ENCODE measurements at places on chromosomes 1 and 21.

GRCh38 chr1:181919542-181919941 lies 142.0 kb downstream of the ZNF648 start:
- no peak for DNase-seq

DNA sequence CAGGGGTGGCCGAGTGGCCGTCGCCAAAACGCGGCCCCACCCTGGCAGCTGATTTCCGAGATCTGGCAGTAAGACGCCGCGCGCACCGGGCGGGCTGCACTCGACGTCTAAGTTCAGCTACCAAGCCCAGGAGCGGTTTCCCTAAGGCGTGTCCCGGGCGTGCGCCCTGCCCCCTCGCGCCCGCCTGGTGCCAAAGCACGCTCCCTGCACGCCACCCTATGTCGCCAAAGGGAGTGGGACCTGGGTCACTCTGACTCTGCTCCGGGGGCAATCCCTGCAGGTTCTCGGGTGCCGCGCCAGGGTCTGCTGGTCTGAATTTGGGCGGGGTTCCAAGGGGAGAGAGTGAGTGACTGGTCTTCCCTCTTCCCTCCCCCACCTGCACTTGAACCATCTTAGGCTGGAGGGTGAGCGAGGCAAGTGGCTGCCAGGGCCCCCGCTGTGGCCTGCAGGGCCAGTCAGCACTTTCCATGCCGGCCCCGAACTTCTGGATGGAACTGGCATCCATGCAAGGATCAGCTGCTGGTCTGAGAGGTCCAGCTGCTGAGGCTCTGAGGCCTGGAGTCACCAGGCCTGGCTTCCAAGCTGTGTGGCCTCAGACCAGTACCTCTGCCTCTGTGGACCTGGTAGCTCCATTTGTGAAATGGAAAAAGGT lies at the start of gene LRRC38:
Gene LRRC38 (minus strand): TSS at position 109 of the 652 bp plus-strand sequence. CDS start 410 bp downstream, outside the sequence.
- DNase-seq: no peak

DNA sequence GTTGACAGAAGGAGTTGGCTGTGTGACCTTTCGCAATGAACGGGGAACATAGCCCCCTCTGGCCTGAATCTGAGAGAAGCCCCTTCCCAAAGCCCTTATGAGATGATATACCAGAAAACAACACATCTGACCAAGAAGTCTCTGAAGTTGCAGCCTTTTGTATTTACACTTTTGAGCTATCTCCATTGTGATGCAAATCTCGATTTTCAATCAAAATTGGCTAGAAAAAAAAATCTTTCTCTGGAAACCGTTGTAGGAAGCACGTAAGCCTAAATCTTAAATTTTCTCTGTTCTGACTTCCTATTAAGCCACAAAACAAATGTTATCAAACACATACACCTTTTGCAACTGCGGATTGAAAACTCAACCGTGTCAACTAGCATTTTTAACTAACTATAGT lies 71.4 kb upstream of the OLIG2 start:
- DNase-seq: no peak

- DNase-seq: no peak
These were observed 64.8 kb downstream of the PIK3R3 start for GRCh38 chr1:46067652-46068051.

- no peak for DNase-seq
These were observed 21.1 kb upstream of the EPHB2 start for GRCh38 chr1:22689505-22689904.

DNA sequence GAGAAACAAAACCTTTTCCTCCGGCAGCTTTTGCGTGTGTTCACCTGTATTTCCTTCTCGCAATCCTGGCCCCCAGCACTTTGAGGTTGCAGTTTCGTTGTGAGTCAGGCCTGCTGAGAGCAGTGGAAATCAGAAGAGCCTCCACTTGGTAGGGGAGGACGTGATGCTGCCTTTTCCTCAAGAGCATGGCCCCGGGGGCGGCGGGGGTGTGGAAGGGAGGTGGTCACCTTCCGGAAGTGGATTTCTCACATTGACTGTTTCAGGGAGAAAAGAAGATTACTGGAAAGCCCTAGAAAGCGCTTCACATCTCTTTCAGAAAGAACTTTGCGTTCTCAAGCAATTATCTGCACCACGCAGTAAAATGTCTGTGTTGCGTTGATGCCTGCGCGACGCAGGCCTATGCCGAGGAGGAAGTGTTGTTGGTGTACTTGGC lies 12.2 kb upstream of the IL10 start:
- peak; percentile 55 for DNase-seq

DNA sequence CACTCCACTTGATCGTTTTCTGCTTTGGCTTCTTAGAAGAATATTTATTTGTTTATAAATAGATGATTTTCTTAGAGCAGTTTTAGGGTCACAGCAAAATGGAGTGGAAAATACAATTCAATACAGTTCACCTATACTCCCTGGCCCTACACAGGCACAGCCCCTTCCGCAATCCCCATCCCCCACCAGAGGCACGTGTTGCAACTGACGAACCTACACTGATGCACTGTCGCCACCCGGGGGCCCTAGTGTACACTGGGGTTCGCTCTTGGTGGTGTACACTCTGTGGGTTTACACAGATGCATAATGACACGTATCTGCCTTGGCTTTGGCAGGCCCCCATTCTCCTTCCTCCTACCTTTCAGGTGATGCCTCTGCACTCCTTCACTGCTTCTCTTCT lies 8.0 kb downstream of the ECHDC2 start:
- DNase-seq: no peak

DNA sequence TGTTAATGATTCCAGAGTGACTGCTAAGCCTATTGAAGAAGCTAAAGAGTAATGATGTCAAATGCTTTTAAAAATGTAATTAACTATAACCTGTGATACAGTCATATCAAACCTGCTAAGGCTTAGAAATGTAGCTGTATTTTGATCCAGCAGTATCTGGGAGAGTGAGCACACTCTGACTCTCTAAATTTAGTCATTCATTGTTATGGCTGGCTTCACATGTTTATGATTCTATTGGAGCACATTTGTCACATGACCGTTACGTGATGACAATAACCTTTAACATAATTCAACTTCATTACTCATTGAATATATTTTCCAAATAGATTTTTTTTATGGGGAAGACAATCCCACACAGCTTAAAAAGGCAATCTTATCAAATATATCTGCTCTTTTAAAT lies 587.1 kb downstream of the LMO4 start:
- no peak for DNase-seq

DNA sequence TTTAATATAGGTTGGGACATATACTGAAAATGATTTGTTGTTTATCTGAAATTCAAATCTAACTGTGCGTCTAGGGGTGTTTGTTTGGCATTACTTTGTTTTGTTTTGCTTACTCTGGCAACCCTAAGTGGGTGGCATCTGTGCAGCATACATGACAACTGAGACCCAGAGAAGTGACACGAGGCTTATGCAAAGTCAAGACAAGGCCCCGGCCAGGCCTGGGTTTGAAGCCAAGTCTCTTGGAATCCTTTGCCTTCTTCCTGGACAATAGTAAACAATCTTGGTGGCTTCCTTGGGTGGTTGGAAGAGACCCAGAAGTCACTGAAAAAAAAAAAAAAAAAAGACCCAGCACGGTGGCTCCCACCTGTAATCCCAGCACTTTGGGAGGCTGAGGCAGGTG lies 197.6 kb upstream of the TMEM51 start:
- no peak for DNase-seq

DNA sequence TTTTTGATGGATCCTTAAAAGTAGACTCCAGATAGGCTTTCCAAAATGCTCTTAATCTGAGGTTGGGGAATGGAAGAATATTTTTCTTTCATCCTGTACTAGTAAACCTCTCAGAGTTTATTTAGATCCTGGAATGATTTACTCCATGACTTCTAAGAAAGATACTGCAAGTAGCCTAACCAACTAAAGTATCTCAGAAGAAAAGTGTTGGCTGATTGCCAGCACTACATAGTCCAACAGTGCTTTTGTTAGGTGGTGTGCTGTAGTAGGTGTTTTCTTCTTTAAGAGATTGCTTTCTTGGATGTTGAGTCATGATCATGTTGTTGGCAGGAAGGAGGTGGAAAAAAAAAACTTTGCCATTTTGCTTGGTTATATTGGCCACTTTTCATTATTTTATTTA lies 119.8 kb downstream of the OSBPL9 start:
- DNase-seq: no peak

DNA sequence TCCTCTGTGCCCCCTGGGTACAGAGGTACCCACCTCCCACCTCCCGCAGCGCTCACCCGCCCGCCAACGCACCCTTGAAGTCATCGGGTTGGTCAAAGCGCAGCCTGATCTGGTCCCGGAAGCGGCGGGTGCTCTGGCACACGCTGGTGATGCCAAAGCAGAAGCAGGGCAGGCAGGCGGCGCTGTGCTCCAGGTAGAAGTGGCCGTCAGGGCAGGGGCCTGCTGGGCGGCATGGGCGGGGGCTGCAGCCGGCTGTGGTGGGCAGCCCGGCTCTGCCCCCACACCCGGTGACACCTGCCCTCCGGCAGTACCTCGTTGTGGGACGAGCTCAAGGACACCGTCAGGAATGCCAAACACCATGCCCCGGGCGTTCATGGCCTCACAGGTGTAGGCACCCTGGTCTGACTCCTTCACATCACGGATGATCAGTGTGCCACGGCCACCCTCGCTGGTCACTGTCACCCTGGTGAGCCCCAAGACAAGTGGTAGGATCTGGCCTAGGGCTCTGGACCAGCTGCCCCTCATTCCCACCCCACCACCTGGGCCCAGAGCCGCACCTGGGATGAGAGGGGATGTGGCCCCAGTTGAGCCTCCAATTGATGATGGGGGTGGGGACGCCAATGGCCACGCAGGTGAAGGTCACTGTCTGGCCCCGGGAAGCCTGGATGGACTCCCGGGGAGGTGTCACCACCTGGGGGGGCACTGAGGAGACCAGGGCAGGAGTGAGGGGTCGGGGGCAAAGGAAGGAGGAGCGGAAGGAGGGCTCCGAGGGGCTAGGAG lies 52.5 kb downstream of the HSPG2 start:
- no peak for DNase-seq

DNA sequence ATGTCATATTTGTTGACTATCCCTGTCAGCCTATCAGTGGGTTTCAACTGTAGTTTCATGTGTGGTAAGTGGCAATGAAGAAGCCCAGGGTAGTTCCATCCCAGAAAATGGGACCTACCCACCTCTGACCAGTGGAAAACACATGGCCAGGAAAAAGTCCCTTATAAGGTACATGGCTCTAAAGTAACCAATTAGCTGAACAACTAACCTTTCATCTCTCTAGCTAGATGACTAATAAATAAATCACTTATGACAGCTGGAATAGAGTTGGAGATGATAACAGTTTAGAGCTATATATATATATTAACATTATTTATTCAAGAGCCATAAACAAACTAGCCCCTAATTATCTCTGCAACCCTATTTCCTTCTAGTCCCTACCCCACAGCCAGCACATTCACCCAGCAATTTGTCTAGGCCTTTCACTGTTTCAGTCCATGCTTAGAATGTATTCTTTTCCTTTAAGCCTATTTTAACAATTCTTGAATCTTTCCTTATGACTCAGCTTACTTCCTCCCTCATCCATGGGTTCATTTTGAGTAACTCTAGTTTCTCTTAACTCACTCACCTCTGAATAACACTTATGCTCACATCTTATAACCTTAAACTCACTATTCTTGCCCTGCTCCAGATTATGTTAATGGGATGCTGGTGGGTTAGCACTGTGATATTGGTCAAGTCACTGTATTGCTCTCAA lies 83.7 kb downstream of the TNFSF18 start:
- DNase-seq: no peak

DNA sequence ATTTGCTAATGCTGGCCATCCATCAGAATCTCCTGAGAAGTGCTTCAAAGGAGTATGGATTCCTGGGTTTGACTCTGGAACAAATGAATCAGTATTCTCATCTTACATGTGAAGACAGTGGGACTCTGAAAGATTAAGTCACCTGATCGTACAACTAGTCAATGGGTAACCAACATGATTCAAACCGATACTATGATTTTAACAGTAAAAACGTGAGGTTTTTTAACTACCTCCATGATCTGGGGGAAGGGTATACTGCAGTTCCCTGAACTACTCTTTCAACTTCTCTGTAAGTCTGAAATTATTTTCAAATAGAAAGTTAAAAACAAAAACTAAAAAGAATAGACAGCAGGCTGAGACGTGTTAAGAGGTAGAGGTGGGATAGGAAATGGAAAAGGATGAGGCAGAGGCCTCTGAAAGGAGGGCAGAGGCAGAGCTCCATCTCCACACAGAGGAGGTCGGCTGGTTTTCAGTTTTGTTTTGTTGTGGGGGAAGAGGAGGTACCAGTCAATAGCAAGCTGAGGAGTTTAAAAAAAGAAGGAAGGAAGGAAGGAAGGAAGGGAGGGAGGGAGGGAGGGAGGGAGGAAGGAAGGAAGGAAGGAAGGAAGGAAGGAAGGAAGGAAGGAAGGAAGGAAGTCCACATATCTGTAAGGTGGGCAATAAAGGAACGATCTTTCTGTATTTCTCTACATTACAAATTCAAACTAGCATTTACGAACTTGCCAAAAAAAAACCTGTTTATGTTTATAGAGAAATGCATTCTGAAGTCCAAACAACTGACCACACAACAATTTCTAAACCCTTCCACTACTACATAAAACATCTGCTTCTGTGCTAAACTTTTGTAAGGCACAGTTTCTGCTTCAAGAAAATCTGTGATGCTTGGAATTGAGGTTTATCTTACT lies 213.1 kb downstream of the RERE start:
- DNase-seq: peak; percentile 26

DNA sequence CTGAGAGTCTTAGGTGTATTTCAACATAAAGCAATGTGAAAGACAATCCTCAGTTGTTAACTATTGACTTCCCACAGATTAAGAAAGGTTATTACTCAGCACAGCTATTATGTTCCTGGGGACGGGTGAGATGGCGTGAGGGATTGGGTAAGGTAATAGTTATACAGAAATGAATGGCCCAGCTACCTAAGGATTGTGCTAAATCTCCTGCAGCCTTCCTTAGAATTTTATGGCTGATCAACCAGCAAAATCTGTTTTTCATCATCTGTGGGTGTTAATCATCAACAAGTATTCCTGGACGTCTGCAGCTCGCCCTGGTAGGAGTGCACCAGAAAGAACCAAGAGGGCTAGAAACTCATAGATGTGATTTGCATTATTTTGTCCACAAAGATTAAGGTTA lies 146.0 kb upstream of the IVNS1ABP start:
- DNase-seq: no peak

DNA sequence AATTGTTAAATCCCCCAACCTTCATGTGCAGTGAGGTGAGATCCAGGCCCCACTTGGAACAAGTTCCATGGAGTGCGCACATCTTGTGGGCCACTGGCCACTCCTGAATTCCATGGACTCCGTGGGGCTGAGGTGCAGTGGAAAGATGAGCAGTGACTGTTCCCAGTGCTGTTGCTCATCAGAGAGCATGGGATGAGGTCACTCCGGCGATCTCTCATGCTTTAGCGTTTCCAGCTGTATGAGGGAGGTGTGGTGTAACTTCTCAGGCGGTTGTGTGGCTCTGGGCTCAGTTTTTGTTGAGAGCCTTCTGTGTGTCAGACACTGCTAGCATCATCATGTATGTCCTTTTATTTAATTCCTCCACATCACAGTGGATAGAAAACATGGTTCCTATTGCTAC lies 96.2 kb downstream of the GALNT2 start:
- DNase-seq: no peak

Measured in GM12892 (cell line).